ENCODE measurements at places on chromosomes 3 and 15.

GRCh38 chr15:30038667-30039523 is 43.9 kb upstream of the GOLGA8J start:
- no peak for DNase-seq

DNA sequence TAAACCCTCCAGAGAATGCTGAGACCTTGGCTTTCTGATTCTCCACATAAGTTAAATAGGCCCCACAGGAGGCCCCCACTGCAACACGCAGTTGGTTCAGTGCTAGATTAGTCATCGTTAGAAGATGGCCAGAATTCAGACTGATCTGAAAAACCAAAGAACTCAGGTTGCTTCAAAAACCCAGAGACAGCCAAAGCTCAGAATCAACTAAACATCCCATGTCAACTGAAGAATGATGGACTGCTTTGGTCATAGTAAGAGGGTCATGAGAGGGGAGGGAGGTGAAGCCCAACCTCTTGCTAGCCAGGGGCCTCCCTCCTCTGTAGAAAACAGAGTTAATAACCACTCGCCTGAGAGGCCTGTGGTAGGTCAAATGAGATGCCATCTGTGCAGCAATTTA is 93.1 kb downstream of the AKAP13 start:
- DNase-seq, result no peak

- no peak for DNase-seq
Observed at GRCh38 chr15:44659056-44659455, 4.4 kb downstream of the SPG11 start.

- DNase-seq, result no peak
Observed at GRCh38 chr15:72033711-72034110, 84.2 kb downstream of the MYO9A start.

DNA sequence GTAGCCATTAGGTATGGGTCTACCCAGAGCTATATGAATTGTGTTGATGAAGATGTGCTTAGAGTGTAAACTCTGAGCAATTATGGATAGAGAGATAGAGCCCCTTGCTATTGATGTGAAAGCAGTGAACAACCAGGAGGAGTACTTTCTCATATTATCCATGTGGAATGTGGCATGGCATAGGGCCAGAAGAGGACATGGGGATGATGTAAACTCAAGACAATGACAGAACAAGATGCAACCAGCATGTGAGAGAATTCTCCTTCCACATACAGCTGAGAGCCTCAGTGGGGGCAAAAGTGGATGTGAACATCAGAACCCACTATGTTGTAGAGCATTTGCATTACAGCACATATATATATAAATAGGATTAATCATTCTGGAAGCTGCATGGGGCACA is 36.4 kb upstream of the BNC1 start:
- no peak for DNase-seq

DNA sequence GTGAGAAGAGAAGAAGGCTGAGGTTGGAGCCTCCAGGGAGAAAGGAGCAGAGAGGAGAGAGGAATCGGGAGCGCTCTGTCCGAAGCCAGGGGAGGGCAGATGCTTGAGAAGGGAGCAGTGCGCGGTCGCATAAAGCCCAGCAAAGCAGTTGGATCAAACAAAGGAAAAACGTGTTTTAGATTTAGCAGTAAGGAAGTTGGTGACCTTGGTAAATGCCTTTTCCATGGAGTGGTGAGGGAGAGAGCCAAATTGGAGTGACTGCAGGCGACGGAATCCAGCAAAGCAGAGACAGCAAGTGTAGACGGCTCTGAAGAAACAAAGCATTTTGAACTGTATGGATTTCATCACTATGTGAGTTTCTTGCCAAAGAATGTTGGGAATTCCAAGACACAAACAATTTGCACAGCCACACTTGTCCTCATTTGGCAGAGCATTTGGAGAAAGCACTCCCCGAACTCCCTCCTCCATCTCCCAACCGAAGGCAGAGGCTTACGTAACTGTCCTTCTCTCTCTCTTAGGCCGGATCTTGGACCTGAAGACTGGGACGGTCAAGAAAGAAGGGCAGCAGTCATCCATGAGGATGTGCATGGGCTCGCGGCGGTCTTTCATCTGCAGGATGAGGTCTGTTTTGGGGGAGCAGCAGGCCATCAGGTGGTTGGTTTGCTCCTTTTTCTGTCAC is 103.6 kb downstream of the ARNT2 start:
- no peak for DNase-seq
